Psoas muscle (tissue), 8 donors: ENCODE measurements at places on chromosomes 7 and 10. TPM values are rescaled to one million over a fixed set of nuclear protein-coding genes. Genes with fewer than 3 reads are reported as not detected.

C7orf57 gene
- total RNA-seq = not detected

FAM180A gene
- 0.42 TPM for total RNA-seq

GRCh38 chr10:24883176-24883575 lies 69.2 kb downstream of the PRTFDC1 start:
- no peak overlapping the region for H3K4me3 ChIP-seq
- no peaks in the 10 kb centered on the region for H3K36me3 ChIP-seq
- no peak overlapping the region for H3K27ac ChIP-seq
- H3K4me1 ChIP-seq = no peaks in the 10 kb centered on the region
- H3K27me3 ChIP-seq = no peaks in the 10 kb centered on the region

GRCh38 chr10:102065561-102066398 lies 631 bp downstream of the HPS6 start:
- DNase-seq = peak; percentile 28
- peaks cover 18% of the 10 kb centered on the region for H3K4me1 ChIP-seq
- H3K36me3 ChIP-seq = peaks cover 9% of the 10 kb centered on the region
- no peaks in the 10 kb centered on the region for H3K27me3 ChIP-seq
- peak overlapping the region; percentile 88 for H3K27ac ChIP-seq

GRCh38 chr10:21100190-21100589 lies 203.1 kb upstream of the NEBL start:
- no peak for DNase-seq
- H3K4me1 ChIP-seq = no peaks in the 10 kb centered on the region
- no peak overlapping the region for H3K27ac ChIP-seq
- H3K36me3 ChIP-seq = no peaks in the 10 kb centered on the region

- DNase-seq = no peak
- no peaks in the 10 kb centered on the region for H3K36me3 ChIP-seq
- no peak overlapping the region for H3K27ac ChIP-seq
- H3K4me3 ChIP-seq = no peak overlapping the region
These were observed 505.5 kb upstream of the ZMIZ1 start for GRCh38 chr10:78563314-78563713.

- H3K36me3 ChIP-seq = no peaks in the 10 kb centered on the region
- no peak overlapping the region for H3K4me3 ChIP-seq
- H3K27me3 ChIP-seq = no peaks in the 10 kb centered on the region
- DNase-seq = peak; percentile 21
- no peak overlapping the region for H3K27ac ChIP-seq
- H3K4me1 ChIP-seq = no peaks in the 10 kb centered on the region
These were observed 8.2 kb upstream of the STARD3NL start for GRCh38 chr7:38169847-38170246.

GRCh38 chr7:28705350-28705749 lies 252.8 kb downstream of the TRIL start:
- no peak overlapping the region for H3K27ac ChIP-seq
- no peak overlapping the region for H3K4me3 ChIP-seq
- DNase-seq = no peak
- no peaks in the 10 kb centered on the region for H3K36me3 ChIP-seq

EZH2 gene
- 2.5 TPM for total RNA-seq

KLF6 gene
- total RNA-seq = 135 TPM

C10orf143 gene
- total RNA-seq = 4.1 TPM

DNA sequence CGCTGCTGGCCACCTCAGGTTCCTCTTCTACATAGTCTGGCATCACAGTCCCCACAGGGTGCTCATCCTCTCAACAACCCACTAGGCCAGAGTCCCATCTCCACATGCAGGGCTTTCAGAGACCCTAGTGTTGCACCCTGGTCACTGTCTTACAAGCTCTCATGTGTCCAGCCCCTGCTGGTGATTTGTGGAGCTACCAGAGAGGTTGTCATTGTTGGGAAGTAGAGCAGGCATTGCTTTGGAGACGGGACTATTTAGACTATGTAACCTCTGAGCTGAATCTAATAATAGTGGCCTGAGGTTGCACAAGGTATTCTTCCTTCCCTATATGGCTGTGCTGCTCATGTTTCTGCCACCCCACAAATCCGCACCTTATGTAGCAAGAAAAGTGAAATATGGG lies 135.3 kb upstream of the VWC2 start:
- H3K4me1 ChIP-seq = no peaks in the 10 kb centered on the region
- DNase-seq = no peak
- H3K4me3 ChIP-seq = no peak overlapping the region
- H3K27me3 ChIP-seq = no peaks in the 10 kb centered on the region

STEAP2 gene
- 3.7 TPM for total RNA-seq

LRIT1 gene
- total RNA-seq = not detected

HOXA13 gene
- total RNA-seq = not detected

GRCh38 chr10:14736600-14737081 lies 38.1 kb downstream of the FAM107B start:
- H3K4me3 ChIP-seq = no peak overlapping the region
- no peaks in the 10 kb centered on the region for H3K27me3 ChIP-seq
- no peaks in the 10 kb centered on the region for H3K36me3 ChIP-seq

DNA sequence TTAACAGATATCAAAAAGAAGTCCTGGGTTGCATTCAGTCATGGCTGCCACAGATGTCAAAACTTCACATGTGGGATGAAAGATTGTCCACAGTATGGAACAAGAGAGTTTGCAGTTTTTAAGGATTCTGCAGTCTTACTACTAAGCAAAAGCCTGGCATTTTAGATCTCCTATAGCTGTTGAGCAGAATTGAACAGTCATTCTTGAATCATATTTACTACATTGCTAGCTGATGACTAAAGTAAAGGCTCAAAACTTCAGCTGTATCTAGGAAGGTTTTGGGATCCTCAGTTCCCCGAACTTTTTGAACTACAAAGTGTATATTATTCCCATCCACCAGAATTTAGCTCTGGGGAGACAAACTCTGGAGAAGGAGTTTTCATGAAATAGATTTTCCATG lies 31.0 kb downstream of the BET1 start:
- no peak overlapping the region for H3K4me3 ChIP-seq
- H3K27me3 ChIP-seq = no peaks in the 10 kb centered on the region
- no peaks in the 10 kb centered on the region for H3K4me1 ChIP-seq
- no peak for DNase-seq
- H3K36me3 ChIP-seq = no peaks in the 10 kb centered on the region

GRCh38 chr10:76576276-76576962 lies 1061.2 kb downstream of the KCNMA1 start:
- DNase-seq = no peak
- no peak overlapping the region for H3K27ac ChIP-seq
- H3K27me3 ChIP-seq = no peaks in the 10 kb centered on the region
- H3K4me1 ChIP-seq = no peaks in the 10 kb centered on the region

ARMS2 gene
- total RNA-seq = not detected

PCDH15 gene
- not detected for total RNA-seq

- no peaks in the 10 kb centered on the region for H3K36me3 ChIP-seq
- DNase-seq = no peak
- no peaks in the 10 kb centered on the region for H3K27me3 ChIP-seq
- H3K4me1 ChIP-seq = no peaks in the 10 kb centered on the region
- H3K27ac ChIP-seq = no peak overlapping the region
These were observed 176.5 kb upstream of the ADO start for GRCh38 chr10:62627983-62628382.

GRCh38 chr10:31999070-31999660 lies 57.1 kb downstream of the KIF5B start:
- no peak for DNase-seq
- H3K27me3 ChIP-seq = no peaks in the 10 kb centered on the region
- H3K4me3 ChIP-seq = no peak overlapping the region
- H3K4me1 ChIP-seq = peaks cover 7% of the 10 kb centered on the region

GRCh38 chr7:5525271-5526099 lies 101.9 kb upstream of the TNRC18 start:
- DNase-seq = no peak
- H3K4me3 ChIP-seq = peak overlapping the region; percentile 94
- H3K27ac ChIP-seq = peak overlapping the region; percentile 99
- no peaks in the 10 kb centered on the region for H3K27me3 ChIP-seq
- peaks cover 9% of the 10 kb centered on the region for H3K4me1 ChIP-seq

GRCh38 chr7:7369134-7369533 lies 166.5 kb downstream of the COL28A1 start:
- no peak overlapping the region for H3K27ac ChIP-seq
- H3K27me3 ChIP-seq = no peaks in the 10 kb centered on the region
- H3K4me1 ChIP-seq = no peaks in the 10 kb centered on the region

EBLN1 gene
- total RNA-seq = not detected

- DNase-seq = no peak
- H3K4me1 ChIP-seq = no peaks in the 10 kb centered on the region
- H3K36me3 ChIP-seq = no peaks in the 10 kb centered on the region
- no peak overlapping the region for H3K4me3 ChIP-seq
These were observed 98.6 kb upstream of the PRPS1L1 start for GRCh38 chr7:18126281-18126680.

NEUROG3 gene
- total RNA-seq = not detected

JCAD gene
- total RNA-seq = 16.6 TPM

GRCh38 chr10:22581461-22581860 lies 132.9 kb downstream of the PIP4K2A start:
- DNase-seq = no peak
- no peak overlapping the region for H3K4me3 ChIP-seq
- H3K27ac ChIP-seq = no peak overlapping the region

- no peaks in the 10 kb centered on the region for H3K4me1 ChIP-seq
- no peaks in the 10 kb centered on the region for H3K36me3 ChIP-seq
- H3K27ac ChIP-seq = no peak overlapping the region
- DNase-seq = no peak
- H3K4me3 ChIP-seq = no peak overlapping the region
- H3K27me3 ChIP-seq = no peaks in the 10 kb centered on the region
These were observed 798.3 kb downstream of the NXPH1 start for GRCh38 chr7:9231630-9232121.

GRM3 gene
- not detected for total RNA-seq

DNA sequence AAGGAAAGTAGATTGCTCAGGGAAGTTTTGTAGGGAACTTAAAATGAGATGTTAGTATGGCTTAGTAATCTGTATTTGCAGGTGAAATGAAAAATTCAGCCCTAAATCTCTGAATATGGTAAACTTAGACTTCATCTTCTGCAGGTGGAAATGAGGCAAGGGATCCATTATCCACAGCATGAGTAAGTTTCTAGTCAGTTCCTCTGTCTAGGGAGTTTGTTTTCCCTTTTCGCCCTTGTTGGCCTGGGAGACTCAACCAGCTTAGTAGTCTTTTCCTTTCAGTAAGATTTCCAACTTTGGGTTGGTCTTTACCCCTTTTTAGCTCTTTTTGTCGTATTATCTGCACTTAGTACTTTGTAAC lies 65.6 kb downstream of the ZEB1 start:
- peak overlapping the region; percentile 10 for H3K27ac ChIP-seq
- H3K4me3 ChIP-seq = no peak overlapping the region
- H3K27me3 ChIP-seq = no peaks in the 10 kb centered on the region
- H3K36me3 ChIP-seq = no peaks in the 10 kb centered on the region
- H3K4me1 ChIP-seq = peaks cover 35% of the 10 kb centered on the region

- no peak overlapping the region for H3K4me3 ChIP-seq
- H3K27me3 ChIP-seq = no peaks in the 10 kb centered on the region
- peaks cover 6% of the 10 kb centered on the region for H3K4me1 ChIP-seq
- peak overlapping the region; percentile 69 for H3K27ac ChIP-seq
- no peak for DNase-seq
These were observed 37.3 kb downstream of the DNAH11 start for GRCh38 chr7:21580073-21580521.

DNA sequence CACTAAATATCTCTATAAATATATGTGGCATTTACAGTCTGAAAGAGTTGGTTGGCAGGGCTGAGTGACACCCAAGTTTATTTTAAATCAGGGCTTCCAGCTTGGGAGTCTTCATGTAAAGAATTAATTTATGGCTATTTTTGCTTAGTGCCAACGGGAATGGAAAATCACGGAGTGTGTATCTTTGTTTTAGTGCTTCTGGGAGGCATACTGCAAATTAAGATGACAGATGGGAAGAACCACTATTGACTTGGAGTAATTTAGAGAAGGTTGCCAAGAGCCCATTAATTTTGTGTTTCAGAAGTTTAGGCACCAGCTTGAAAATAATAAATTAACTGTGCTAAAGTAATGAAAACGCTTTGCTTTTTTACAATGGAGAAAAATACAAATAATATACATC lies 135.2 kb downstream of the GPR37 start:
- H3K4me1 ChIP-seq = no peaks in the 10 kb centered on the region
- no peak overlapping the region for H3K4me3 ChIP-seq
- DNase-seq = no peak
- no peaks in the 10 kb centered on the region for H3K36me3 ChIP-seq
- no peak overlapping the region for H3K27ac ChIP-seq

- no peak overlapping the region for H3K27ac ChIP-seq
- H3K4me3 ChIP-seq = no peak overlapping the region
- no peaks in the 10 kb centered on the region for H3K27me3 ChIP-seq
- no peak for DNase-seq
- no peaks in the 10 kb centered on the region for H3K36me3 ChIP-seq
These were observed 356.2 kb upstream of the LRGUK start for GRCh38 chr7:133770863-133771492.
